ENCODE measurements at places on chromosomes 11 and 22.

- no peak for DNase-seq
These were observed 6.9 kb upstream of the TOMM22 start for GRCh38 chr22:38674888-38675287.

GRCh38 chr11:465896-466530 is 15.9 kb downstream of the PTDSS2 start:
- no peak for DNase-seq

DNA sequence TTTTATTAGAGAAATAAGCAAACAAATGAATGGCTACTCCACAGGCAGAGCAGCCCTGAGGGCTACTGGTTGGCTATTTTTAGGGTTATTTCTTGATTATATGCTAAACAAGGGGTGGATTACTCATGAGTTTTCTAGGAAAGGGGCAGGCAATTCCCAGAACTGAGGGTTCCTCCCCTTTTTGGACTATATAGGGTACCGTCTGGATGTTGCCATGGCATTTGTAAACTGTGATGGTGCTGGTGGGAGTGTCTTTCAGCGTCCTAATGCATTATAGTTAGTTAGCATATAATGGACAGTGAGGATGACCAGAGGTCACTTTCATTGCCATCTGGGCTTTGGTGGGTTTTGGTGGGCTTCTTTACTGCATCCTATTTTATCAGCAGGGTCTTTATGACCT is 19.2 kb downstream of the SLC22A6 start:
- no peak for DNase-seq

- no peak for DNase-seq
These were observed 3.5 kb downstream of the HTR3B start for GRCh38 chr11:113908098-113908497.

GRCh38 chr22:34390400-34390799 is 470.1 kb upstream of the LARGE1 start:
- no peak for DNase-seq

GRCh38 chr11:27363576-27364117 is 632 bp upstream of the CCDC34 start:
- no peak for DNase-seq

DNA sequence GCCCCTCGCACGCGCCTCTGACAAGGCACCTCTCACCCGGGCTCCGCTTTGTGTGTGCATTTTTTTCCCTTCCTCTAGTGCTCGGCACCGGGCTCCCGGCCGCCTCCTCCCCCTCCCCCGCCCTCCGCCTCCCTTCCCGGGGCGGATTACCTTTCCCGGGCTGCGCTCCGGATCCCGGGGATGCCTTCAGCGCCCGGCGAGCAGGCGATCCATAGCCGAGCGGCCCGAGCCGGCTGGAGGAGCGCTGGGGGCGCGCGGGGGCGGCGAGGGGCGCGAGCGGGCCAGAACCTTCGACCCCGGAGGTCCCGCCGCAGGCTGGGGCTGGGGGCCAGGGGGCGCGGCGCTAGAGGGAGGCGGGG is 282 bp downstream of the MPPED2 start:
- DNase-seq: no peak
